ENCODE measurements at places on chromosomes 2 and 18.

DNA sequence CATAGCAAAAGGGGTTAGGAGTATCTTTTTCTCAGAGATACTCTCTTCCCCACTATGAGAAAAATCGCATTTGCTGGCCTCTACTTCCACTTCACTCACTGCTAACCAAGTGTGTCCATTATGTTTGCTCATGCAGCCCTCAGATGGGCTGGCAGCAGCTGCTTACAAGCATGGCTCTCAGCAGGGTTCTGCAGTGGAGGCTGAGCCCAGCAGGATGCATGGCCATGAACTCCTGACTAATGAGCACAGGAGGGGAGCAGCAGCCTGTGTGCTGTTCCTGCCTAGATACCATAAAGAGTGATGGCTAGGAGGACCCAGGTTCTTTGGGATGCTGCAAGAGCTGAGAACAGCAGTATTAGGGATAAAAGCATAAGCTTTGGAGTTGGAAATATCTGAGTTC lies 316.9 kb upstream of the THSD7B start:
- no peak for DNase-seq

GRCh38 chr2:193518041-193518817 lies 1323.5 kb upstream of the TMEFF2 start:
- no peak for DNase-seq

GRCh38 chr2:228657807-228658402 lies 476.4 kb upstream of the SPHKAP start:
- DNase-seq: no peak

DNA sequence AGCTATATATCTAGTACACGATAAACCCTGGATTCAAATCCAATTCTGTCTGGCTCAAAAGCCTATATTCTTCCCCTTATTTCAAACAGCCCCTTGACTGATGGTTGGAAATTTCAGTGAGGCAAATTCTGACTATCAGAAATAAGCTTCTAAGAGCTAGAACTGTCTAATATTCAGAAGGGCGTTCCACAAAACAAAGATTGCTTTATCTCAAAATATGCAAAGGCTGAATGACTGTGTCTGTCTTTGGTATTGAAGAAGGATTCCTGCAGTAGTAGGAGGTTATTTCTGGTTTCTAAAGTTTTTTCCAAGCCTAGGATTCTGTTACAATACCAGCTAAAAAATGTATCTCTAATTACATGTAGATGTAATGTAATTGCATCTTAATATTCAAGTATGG lies 31.1 kb downstream of the DRC1 start:
- DNase-seq: no peak

DNA sequence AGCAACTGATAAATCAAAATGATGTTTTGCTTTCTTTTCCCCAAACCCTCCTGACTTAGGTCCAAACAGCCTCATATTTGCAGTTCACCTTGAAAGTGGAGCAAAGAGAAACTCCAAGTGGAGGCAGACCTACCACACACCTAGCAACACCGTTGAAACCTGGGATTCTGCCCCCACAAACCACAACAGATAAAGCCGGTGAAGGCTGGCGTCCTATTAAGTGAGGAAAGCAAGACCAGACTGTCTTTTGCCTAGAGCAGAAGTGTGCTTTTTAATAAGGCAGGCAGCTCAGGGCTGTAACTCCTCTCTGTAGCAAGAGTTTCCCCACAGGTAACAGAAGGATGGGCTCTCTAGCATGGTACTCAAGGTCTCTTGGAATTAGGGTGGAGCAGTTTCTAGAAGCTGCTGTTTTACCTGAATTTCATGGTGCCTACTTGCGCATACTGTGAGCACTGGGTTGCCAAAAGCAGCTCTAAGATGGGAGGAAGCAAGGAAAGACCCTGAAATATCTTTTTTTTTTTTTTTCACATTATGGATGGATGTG lies 336.9 kb downstream of the BCL11A start:
- DNase-seq: no peak

All from naive B cell (primary cell).